ENCODE measurements at places on chromosomes 6 and 20. TPM values are rescaled to one million over a fixed set of nuclear protein-coding genes. Genes with fewer than 3 reads are reported as not detected.

HLA-B gene
- total RNA-seq = 228 TPM

ZNF391 gene
- 1.1 TPM for total RNA-seq

CNR1 gene
- under 0.01 TPM for total RNA-seq

MUC21 gene
- total RNA-seq = not detected

DACT2 gene
- total RNA-seq = not detected

ZNFX1 gene
- 33.4 TPM for total RNA-seq

CPNE5 gene
- not detected for total RNA-seq

IMPG1 gene
- total RNA-seq = not detected

CD164 gene
- 212 TPM for total RNA-seq

PNLDC1 gene
- total RNA-seq = 0.73 TPM

GPLD1 gene
- 0.73 TPM for total RNA-seq

LPIN3 gene
- 14.3 TPM for total RNA-seq

ANKEF1 gene
- total RNA-seq = 1.4 TPM

ZC3H12D gene
- total RNA-seq = 0.37 TPM

MTHFD1L gene
- 36.0 TPM for total RNA-seq

BCAS1 gene
- 0.37 TPM for total RNA-seq

ZC2HC1B gene
- not detected for total RNA-seq

KIFC1 gene
- total RNA-seq = 58.1 TPM

ARFGAP1 gene
- total RNA-seq = 51.8 TPM

MDFI gene
- total RNA-seq = not detected

SGK2 gene
- not detected for total RNA-seq

C20orf202 gene
- total RNA-seq = not detected

SOBP gene
- total RNA-seq = 8.8 TPM

TREM1 gene
- 0.78 TPM for total RNA-seq

C6orf141 gene
- total RNA-seq = 6.5 TPM

NR2E1 gene
- not detected for total RNA-seq

IL17F gene
- not detected for total RNA-seq

TREML1 gene
- total RNA-seq = not detected

SDCBP2 gene
- total RNA-seq = 2.3 TPM

ZNF341 gene
- total RNA-seq = 1.8 TPM

FAM162B gene
- 0.73 TPM for total RNA-seq

GHRH gene
- total RNA-seq = not detected

NHLRC1 gene
- 2.0 TPM for total RNA-seq

EEF1A2 gene
- total RNA-seq = not detected

CENPW gene
- 14.7 TPM for total RNA-seq

SNAP91 gene
- not detected for total RNA-seq

EPB41L1 gene
- total RNA-seq = 13.2 TPM
